Uterus (tissue), 4 donors: ENCODE measurements at places on chromosomes 7 and 10. TPM values are rescaled to one million over a fixed set of nuclear protein-coding genes. Genes with fewer than 3 reads are reported as not detected.

DNA sequence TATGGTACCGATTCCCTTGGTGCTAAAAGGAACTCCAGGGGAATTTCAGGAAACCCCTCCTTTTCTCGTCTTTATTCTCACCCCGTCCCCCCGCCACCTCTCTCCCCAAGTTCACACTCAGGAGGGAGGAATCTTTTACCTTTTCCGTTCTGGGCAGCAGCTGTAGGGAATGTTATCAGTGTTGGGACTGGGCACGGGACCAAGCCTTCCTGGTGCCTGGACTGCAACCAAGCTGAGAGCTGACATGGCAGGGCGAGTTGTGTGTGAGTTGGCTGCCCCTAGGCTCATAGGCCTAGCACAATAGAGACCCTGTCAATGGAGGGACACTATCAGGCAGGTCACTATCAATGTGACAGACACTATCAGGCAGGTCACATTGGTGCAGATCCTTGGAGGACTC, 121.4 kb downstream of the TCF7L2 start:
- peaks cover 9% of the 10 kb centered on the region for H3K4me1 ChIP-seq
- no peaks in the 10 kb centered on the region for H3K27me3 ChIP-seq
- peak overlapping the region; percentile 7 for H3K27ac ChIP-seq
- no peak overlapping the region for H3K4me3 ChIP-seq

The TRDMT1 gene
- 10.3 TPM for total RNA-seq

The MAT1A gene
- total RNA-seq: 0.21 TPM

The PNLIPRP3 gene
- not detected for total RNA-seq
